ENCODE measurements at places on chromosomes 6 and 20.

- DNase-seq: no peak
These were observed 5.6 kb downstream of the CST4 start for GRCh38 chr20:23683281-23683680.

DNA sequence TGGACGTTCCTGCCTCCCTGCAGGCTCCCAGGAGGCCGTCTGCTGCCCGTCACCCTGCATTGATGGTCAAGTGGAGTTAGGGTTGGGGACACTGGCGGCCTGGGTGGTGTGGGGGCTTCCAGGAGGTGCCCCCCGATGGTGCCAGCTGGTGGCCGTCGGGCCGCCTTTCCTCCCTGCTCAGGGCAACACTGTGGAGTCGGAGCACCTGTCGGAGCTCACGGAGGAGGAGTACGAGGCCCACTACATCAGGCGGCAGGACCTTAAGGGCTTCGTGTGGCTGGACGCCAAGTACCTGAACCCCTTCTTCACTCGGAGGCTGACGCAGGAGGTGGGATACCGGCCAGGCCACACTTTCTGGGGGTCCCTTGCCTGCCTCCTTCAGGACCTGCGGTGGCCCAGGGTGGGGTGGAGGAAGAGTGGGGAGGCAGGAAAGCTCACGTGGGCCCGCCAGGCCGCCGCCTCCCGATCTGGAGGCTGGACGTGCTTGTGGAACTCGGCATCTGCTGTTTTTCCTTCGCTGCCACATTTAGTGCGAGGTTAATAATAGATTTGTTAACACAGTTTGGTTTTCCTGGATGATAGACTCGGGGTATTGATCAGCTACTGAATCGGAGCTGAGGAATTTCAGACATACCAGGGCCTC is 28.6 kb downstream of the SPATA2 start:
- DNase-seq: no peak

DNA sequence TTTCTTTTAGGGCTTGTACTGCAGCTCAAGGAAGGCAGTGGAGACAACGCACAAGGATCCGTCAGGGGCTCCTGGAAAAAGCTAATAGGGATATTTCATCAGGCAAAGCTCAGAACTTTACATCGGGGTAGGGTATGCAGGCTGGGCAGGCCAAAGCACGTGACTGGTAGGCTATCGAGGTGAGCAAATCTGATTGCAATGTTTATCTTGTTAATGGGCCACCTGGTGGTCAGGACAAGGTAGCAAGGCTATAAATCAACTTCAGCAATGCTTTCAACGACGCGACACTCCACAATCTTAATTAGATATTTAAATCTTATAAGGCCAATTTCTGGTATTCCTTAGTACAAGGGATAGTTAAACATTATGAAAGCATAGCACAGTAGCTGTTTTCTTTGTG is 1302.8 kb upstream of the EYS start:
- no peak for DNase-seq

- no peak for DNase-seq
These were observed 145.5 kb downstream of the TENT5A start for GRCh38 chr6:81606965-81607381.

DNA sequence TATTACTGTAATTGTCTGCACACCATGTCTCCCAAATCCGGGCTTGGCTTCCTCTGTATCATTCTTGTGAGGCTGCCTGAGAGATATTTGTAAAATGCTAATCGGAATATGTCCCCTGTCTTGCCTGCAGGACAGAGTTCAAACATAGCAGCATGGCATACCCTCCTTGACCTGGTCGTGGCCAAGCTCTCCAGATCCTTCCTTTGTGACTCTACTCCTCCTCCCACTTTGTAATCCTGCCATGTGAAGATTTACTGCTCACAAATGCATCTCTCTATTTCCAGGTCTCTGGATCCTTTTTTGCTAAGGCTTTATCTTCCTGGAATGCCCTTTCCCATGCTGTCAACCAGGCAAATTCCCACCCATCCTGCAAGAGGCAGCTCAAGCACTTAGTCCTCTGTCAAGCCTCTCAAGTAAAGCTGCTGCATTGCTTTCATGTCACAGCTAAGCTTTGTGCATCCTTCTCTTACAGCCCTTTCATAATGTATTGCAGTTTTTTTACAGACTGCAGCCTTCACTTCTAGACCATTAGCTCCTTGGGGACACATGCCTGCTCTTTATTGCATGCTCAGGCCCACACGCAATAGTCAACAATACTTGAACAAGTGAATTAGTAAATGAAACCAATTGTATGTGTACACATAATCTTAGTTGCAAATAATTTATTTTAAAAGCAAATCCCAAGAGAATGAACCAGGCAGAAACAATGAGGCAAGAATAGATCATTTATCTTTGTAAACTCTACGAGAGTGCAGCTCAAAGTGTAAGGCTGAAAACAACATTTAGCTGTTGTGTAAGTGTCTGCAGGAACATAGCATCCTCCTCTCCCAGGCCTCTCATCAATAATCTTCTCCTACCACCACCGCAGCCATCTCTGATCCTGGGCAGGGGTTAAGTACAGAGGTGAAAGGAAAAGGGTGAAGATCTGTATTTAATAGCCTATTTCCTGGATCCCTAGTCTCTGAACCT is 45.8 kb downstream of the HIVEP2 start:
- DNase-seq: no peak

- DNase-seq: no peak
These were observed 8.2 kb upstream of the MDFI start for GRCh38 chr6:41630069-41630468.

- no peak for DNase-seq
These were observed 104.9 kb downstream of the RPS12 start for GRCh38 chr6:132919045-132919860.

GRCh38 chr6:103367212-103367611 is 1492.5 kb downstream of the HACE1 start:
- no peak for DNase-seq

DNA sequence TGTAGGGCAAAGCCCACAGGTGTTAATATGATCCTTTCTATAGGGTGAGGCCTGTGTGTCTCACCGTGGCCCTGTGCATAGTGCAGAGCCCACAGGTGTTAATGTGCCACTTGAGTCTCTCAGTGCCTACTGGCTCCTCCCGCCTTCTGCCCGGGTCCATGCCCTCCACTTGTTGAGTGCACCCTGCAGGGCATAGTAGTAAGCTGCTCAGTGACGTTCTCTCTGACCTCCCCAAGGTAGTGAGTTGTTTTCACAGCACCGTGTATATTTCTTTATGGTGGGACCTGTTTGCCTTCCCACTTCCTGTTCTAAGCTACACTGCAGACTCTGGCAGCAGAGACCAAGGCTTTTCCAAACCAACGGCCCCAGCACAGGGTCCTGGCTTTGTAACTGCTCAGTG is 64.5 kb upstream of the SLC22A1 start:
- no peak for DNase-seq

- peak; percentile 36 for DNase-seq
These were observed 1.9 kb downstream of the DDR1 start for GRCh38 chr6:30885999-30886896.

DNA sequence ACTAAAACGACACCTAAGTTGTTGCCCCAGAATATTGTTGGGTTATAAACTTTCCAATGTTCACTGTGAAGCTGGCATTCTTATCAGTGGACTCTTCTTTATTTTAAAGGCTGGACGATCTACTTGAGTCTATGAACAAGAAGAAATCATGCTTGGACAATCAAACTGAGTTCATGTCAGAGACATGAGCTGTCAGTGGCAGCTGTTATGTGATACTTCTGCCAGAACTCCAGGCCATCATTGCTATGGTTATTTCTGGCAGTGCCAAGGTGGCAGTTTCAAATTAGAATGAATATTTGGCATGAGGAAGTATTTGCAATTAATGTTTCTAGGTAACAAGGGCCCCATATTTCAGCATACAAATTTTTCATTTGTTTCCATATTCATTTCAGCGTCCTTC is 417.3 kb downstream of the LMBRD1 start:
- no peak for DNase-seq

GRCh38 chr20:63071541-63072181 is 64.9 kb upstream of the BHLHE23 start:
- DNase-seq: peak; percentile 45

GRCh38 chr20:24455081-24455480 is 14.3 kb upstream of the SYNDIG1 start:
- no peak for DNase-seq

DNA sequence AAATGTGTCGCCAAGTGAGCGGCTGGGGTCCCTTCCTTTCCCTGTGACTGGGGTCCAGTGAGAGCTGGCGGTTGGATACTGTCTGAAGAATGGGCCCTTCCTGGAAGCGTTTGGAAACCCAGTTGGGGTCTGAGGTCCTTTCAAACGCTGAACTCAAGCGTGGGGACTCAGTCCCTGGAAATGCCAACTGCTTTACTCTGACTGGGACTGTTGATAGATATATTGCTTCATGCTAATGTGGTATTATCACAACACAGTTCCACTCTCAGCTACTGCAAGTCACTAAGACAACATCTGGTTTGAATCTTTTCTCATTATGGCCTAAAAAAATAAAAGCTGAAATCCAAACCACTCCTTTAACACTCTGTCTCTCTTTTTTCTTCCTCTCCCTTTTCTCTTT is 23.7 kb upstream of the PSMF1 start:
- DNase-seq: no peak

GRCh38 chr20:24785141-24786110 is 163.6 kb upstream of the CST7 start:
- DNase-seq: no peak

- DNase-seq: no peak
These were observed 196.3 kb upstream of the SLC24A3 start for GRCh38 chr20:19016140-19016497.

GRCh38 chr20:57325632-57326356 is 3.8 kb upstream of the SPO11 start:
- DNase-seq: no peak

Data from activated naive CD4-positive, alpha-beta T cell treated with anti-CD3 and anti-CD28 coated beads, Interleukin-2, amount 50 U/mL, for 16 hours (primary cell).